ELR (cell line): ENCODE measurements at places on chromosomes 16 and 17.

DNA sequence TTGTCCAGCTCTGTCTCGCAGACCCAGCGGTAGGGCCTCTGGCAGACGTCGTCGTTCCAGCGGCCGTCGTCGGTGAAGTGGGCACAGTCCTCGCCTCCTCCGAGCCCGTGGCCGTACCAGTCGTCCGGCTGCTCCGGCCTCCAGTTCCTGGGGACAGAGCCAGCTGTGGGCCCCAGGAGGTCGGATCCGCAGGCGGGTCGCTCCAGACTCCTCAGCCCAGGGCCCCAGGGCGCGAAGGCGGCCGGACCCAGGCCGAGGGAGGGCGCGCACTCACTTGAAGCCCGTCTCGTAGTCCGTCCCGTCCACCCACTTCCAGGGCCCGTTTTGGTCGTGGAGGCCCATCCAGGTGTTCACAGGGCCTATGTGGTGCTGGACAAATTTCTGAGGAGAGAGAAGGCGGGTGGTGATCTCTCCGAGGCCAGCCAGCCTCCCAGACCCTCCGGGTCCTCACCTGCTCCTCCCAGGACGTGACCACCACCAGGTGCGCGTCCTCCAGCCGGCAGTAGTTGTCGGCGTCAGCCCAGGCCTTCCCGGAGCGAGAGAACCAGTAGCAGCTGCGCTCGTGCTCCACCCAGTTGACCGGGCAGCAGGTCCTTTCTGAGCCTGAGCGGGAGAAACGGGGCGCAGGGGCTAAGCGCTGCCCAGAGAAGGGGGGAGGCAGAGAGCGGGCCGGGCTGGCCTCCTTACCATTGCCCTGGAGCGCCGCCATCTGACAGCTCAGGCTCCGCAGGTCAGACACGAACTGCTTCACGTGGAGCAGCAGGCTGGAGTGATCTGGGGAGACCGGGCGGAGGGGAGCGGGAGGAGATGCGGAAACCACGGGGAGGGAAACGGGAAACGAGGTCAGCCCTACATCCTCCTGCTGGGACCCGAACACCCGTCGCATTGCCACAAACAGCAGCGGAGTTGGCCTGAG is 5.2 kb downstream of the ASGR1 start:
- DNase-seq = peak; percentile 23

DNA sequence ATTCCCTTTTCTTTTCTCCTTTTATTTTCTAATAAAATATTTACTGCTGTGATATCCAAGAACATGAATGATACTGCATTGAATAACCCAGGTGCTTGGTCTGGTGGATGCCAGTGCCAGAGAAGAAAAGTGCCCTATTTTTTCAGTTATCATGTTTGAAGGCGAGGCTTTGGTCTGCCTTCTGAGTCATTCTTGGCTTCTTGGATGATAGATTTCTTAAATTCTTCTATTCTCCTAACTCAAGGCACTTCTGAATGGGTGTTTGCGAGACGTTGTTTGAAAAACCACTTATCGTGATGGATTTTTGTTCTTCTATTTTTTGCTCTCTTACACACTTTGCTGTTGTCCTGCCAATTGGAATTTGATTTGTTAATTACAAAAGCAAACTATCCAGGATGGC is 66.7 kb downstream of the FTO start:
- no peak for DNase-seq

GRCh38 chr16:58501242-58502131 is 1.5 kb downstream of the NDRG4 start:
- DNase-seq = no peak

DNA sequence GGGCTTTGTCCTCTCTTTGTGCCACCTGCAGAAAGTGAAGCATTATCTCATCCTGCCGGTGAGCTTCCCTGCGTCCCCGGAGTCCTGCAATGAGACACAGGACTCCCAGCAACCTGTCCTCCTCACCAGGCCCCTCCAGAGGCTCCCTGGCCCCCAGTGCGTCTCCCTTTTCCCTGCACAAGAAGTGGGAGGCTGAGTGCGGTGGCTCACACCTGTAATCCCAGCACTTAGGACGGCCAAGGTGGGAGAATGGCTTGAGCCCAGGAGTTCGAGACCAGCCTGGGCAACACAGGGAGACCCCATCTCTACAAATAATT is 8.4 kb downstream of the GRB7 start:
- DNase-seq = no peak

GRCh38 chr17:6035801-6036394 is 34.3 kb upstream of the WSCD1 start:
- DNase-seq = no peak

DNA sequence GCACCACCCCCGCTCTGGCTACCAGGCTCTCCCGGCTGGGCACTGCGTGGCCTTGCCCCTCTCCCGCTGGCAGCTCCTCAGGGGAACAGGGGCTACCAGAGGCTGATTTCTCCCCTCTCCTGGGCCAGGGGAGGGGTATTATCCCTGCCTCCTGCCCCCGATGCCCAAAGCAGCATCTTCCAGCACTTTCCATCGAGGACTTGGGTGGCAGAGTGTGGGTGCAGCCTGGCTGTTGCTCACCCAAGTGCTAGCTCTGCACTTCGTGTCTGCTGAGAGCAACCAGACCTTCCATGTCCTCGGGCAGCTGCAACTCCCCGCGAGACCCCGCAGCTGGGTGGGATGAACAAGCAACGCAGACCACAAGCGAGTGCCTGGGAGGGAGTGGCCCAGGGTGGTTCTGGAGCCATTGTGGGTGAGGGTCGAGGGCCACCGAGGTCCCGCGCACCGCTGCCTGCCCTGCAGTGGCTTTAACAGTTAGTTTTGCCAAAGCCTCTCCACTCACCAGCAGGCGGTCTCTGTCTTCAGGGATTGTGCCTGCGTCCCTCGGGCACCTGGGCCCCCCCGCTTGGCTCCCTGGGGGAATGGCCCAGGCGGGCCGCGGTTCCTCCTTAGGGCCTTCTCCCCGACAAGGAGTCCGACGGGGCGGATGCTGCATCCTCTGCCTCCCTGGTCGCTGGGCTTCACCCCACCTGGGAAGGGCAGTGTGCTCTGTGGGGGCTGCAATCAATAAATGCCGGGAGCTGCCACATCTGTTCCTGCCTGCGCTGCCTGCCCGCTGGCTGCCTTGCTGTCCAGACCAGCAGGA is 8.4 kb downstream of the SLC25A10 start:
- no peak for DNase-seq

DNA sequence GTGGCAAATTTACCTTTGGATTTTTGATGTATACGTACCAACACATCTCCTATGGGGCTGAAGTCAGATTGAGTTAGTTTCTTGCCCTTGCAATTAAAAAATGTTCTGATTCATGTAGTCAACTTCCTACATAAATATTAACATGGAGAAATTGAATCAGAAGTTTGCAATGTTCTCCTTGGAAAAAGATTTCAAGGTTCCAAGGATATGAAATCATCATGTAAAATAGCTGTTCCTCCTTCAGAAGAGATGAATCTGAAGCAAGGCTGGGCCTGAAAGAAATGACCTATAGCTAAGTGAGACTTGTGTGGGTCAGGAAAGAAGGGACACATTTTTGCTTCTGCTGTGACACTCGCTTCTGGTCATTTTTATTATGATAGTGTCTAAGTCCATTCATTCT is 131.7 kb downstream of the RGS9 start:
- peak; percentile 46 for DNase-seq

- no peak for DNase-seq
These were observed 55.6 kb downstream of the IKZF3 start for GRCh38 chr17:39808409-39808997.

GRCh38 chr17:44105483-44105882 is 18.0 kb downstream of the HDAC5 start:
- DNase-seq = no peak

GRCh38 chr16:31535737-31536136 is 8.0 kb downstream of the AHSP start:
- no peak for DNase-seq

DNA sequence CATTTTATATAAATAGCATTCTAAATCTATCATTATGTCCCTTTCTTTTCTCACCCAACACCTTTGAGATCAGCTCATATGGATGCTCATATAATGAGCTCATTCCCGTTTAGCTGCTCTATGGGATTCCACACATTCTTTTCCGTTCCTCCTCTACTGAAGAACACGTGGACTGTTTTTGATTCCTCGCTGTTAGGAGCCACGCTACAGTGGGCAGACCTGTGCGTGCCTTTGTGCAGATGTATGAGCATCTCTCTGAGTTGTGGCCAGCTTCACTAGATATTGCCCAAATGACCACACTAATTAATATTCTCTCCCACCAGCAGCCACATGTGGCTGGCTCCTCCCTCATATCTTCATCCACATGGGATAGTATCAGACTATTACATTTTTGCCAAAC is 6.0 kb upstream of the TNFRSF13B start:
- peak; percentile 64 for DNase-seq

DNA sequence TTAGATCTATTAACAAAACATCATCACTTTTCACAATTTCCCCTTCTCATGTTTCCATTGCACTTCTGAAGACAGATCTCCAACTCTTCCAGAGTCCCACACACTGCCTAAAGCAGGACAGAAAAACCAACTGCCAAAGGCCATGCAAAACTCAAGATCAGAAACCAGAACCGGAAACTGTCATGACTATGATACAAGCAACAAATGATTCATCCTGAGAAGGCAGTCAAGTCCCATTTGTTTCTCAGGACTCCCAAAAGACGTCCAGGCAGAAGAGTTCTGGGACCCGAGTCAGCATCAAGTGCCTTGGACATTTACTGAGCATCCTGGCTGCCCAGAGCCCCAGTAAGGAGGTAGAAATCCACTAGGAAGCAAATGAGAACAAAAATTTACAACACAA is 38.8 kb downstream of the ERN1 start:
- peak; percentile 82 for DNase-seq

DNA sequence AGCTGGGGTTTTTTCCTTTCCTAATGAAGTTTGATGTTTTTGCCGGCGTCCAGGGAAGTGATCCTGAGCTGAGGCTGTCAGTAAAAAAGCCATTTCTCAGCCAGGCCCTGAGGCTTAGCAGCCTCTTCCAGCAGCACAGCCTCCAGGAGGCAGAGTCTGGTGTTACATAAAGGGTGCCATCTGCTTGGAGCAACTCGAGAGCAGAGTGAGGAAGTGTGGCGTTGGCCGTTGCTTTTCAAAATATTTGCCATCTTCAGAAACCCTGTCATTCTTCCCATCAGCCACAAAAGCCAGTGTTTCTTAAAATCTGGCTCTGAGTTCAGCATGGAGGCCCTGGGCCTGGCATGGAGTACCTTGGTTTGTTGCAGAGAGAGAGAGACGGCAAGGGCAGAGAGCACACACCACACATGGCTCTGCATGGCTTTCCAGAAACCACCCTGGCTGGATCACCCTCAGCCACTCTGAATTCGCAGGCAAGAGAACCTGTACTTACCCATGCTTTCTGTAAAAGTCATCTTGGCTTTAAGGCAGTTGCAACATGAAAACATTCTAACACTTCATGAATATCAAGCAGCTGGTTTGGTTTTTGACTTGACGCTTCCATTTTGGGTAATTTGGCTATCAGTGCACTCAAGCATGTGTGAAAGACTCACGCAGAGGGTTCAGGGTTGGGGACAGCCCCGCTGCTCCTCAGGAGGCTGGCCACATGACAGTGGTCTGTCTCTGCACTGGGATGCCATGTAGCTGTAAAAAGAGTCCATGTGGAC is 21.0 kb downstream of the PMM2 start:
- no peak for DNase-seq

- no peak for DNase-seq
These were observed 60.6 kb downstream of the RAB11FIP4 start for GRCh38 chr17:31452101-31452500.

DNA sequence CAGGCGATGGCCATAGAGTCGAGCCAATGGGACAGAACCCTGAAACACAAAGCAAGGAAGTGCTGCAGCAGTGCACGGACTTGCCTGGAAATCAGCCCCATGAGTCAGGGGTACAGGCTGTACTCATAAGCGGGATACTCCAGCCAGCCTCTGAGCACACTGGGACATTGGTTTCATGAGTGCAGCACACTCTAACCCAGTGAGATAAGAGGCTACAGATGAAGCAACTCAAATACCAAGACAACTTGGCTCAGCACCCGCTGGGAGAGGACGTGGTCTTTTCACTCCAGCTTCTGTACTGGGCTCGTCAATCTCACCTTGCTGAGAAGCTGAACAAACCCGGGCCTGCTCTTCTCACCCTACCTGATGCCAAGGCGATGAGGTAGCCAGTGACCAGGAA is 98.2 kb downstream of the AXIN2 start:
- peak; percentile 6 for DNase-seq

DNA sequence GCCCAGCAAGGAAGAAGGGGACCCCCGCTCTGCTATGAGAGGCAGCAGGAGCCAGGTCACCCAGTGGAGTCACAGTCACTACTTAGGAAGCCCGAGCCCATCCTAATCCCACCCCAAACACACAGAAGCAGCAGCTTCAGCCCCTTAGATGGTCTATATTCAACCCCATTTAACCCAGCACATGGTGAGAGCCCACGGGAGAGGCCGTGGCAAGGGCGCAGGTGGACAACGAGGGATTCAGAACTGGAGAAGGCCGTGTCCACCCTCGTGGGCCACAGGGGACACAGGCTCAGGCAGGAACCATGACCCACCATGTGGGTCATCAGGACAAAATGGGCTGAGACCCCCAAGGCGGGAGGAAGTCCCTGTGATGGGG is 1.6 kb upstream of the TRPV3 start:
- no peak for DNase-seq

- DNase-seq = no peak
These were observed 4.6 kb downstream of the GAS2L2 start for GRCh38 chr17:35748341-35748841.

DNA sequence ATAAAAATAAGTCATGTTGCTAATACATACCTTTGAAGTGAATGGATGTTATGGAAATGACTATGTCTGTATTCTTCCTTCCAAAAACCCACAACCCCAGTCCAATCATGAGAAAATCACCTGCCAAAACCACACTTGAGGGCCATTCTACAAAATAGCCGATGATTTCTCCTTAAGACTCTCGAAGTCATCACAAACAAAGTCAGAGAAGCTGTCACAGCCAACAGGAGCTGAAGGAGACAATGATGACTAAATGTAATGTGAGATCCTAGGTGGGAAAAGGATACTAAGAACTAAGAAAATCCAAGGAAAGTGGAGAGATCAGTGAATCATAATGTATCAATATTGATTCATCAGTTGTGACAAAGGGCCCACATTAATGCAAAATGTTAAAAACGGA is 432.9 kb upstream of the DYNLRB2 start:
- DNase-seq = peak; percentile 82

GRCh38 chr16:87127061-87127765 is 190.0 kb downstream of the C16orf95 start:
- DNase-seq = no peak

DNA sequence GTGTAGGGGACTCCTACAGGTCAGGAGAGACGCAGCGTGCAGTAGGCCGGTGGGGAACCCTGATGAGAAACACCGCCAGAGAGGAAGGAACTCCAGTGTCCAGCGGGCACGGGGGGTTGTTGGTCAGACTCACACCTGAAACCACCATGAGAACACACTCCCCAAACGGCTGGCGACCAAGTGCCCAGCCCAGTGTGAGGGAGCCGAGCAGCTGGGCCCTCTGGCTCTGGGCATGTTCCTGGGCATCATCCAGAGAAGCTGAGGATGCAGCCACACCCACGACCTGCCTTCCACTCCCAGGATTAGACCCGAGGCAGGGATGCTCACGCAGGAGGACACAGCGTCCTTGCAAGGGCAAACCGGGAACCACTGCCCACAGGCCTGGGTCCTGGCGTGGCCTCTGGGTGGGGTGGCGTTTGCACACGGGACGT is 108.3 kb upstream of the ZNF750 start:
- DNase-seq = no peak
